ENCODE measurements at places on chromosomes 3 and 15. TPM values are rescaled to one million over a fixed set of nuclear protein-coding genes. Genes with fewer than 3 reads are reported as not detected.

Gene LIPH
- total RNA-seq: 0.38 TPM

Gene SLC28A1
- 0.17 TPM for total RNA-seq

Gene MYRIP
- 0.17 TPM for total RNA-seq

DNA sequence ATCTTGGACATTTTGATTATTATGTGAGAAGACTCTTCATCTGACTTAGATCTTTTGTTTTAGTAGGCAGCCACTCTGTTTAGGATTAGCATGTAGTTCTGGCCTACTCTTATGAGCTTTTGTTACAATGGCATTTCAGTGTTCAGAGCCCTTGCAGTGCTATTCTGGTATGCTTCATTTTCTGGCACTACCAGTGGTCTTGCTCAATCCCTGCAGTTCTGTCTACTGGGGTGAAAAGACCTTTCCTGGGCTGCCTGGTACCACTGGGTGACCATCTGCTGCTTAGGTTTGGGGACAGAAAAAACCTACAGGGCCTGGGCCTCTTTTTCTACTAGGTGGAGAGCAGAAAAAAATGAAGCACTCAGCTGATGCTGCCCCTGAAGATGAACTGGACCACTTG, 42.5 kb downstream of the IL16 start:
- DNase-seq: no peak

DNA sequence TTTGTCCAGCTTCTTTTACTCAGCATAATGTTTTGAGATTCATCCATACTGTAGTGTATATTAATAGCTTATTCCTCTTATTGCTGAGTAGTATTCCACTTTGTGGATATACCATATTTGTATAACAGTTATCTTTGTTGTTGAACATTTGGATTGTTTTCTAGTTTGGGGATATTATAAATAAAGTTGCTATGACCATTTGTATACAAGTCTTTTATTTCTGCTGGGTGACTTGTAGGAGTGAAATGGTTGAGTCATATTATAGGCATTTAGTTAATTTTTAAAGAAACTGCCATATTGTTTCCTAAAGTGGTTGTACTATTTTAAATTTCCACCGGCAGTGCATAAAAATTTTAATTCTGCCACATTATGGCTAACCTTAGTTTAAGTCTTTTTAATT, 53.4 kb downstream of the RPL39L start:
- DNase-seq: no peak

Gene SSUH2
- total RNA-seq: not detected

Gene DPH6
- 17.0 TPM for total RNA-seq

DNA sequence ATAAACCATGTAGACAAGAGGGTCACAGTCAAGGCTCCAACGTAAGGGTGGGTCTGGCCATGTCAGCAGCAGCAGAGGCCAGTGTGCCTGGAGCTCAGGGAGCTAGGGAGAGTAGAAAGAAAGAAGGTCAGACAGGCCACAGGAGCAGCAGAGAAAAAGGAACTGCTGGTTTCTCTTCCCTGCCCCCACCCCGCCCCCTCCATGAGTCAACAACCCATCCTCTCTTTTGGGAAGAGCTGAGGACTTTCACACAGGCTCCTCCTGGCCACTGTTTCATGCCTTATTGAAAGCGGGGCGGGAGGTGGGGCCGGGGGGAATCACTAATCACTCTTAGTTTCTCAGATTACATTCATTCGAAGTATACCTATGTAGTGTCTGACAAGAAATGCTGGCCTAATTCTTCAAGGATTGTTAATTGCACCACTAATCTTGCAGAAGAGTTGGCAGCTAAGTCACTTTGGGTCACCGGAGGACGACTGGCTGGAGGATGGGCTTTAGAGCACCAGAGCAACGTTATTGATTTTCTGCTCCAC, 9.1 kb upstream of the SCG3 start:
- DNase-seq: no peak

GRCh38 chr3:52794612-52795099, at the start of gene ITIH3:
TSS of gene ITIH3 (plus strand) at chr3:52794796. CDS start at chr3:52794804, 8 bp downstream.
- DNase-seq: no peak

Gene ANKUB1
- total RNA-seq: 0.17 TPM

- no peak for DNase-seq
Measured at GRCh38 chr3:72203105-72203504, 418.2 kb upstream of the PROK2 start.

Gene TRIP4
- total RNA-seq: 15.3 TPM

Gene TRIM69
- 9.0 TPM for total RNA-seq

Gene NR2F2
- total RNA-seq: 34.1 TPM

GRCh38 chr3:176946202-176946601, 251.1 kb downstream of the TBL1XR1 start:
- no peak for DNase-seq

Gene PPM1L
- 0.96 TPM for total RNA-seq

Data from mammary epithelial cell (primary cell).